Skeletal muscle cell (primary cell): ENCODE measurements at places on chromosomes 3 and 15.

DNA sequence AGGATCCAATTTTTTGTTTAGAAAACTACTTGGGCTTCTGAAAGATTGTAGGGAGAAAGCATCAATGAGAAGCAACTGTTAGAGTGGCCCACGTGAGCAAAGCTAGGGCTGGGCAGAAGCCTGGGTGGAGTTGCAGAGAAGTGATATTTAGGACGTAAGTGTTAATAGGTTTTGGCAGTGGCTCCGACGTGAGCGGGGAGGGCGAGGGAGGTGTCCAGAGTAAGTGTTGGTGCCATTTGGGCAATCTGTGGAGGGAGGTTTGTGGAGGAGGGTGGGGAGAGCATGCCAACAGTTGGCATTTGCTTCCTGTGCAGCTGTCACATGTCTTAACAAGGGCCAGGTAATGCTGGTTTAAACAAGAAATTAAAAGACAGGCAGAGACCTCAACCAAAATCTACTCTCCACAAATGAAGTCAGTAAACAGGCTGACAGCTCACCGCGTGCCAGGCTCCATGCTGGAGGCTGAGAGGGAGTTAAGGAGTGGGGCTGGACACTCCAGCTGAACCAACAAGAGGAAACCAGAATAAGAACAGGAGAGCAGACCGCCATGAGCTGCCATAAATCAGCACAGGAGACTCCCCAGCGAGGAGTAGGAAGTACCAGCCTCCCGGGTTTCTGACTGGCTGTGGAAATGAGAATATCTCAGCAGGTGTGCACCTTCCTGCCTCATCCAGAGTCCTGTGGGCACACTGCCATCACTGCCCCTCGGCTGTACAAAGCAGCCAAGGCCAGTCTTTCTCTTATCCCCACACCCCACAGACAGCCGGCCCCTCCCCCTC is 232.6 kb downstream of the ABHD5 start:
- no peak for DNase-seq

DNA sequence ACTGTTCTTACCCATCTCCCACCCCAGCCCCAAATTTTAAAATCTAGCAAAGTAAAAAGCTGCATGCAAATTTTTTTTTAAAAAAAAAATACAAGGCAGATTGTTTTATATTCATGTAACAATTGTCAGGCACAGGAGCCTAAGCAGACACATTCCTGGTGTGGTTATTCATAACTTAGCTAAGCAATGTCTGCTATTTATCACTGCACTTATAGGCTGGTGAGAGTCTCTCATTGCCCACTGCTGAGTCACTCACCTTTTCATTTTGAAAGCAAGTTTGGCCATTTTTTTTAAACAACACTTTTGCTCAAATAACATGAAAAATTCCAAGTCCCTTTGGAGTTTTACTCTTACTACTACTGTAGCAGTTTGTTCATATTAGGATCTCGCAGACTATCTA is 413.9 kb downstream of the RBMS3 start:
- peak; percentile 92 for DNase-seq

- no peak for DNase-seq
Observed at GRCh38 chr3:13700889-13701288, 152.0 kb downstream of the FBLN2 start.

GRCh38 chr15:52698514-52698913 is 19.3 kb upstream of the ATOSA start:
- DNase-seq = no peak

GRCh38 chr3:17848102-17848501 is 105.7 kb upstream of the TBC1D5 start:
- no peak for DNase-seq

- peak; percentile 64 for DNase-seq
Observed at GRCh38 chr15:64635499-64636495, 139.6 kb downstream of the RBPMS2 start.

DNA sequence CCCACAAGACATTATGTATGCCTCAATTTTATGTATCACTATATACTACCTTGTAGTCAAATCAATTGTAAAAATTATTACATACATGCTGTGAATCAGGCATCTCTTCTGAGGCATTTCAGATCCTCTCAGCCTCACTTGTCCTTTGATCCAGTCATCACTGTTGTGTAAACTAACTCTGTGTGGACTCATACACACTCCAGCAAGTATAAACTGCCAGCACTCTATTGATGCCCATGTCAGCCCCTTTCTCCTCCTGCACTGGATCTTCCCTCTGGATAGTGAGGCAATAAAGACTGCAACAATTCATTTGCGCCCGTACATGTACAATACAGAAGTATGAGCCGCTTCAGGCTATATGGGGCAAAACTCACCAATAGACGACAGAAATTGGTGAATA is 364.7 kb upstream of the TGFBR2 start:
- DNase-seq = no peak

GRCh38 chr15:53709821-53710220 is 49.6 kb downstream of the WDR72 start:
- DNase-seq = no peak

GRCh38 chr15:95972041-95972553 is 358.4 kb upstream of the NR2F2 start:
- DNase-seq = peak; percentile 87

DNA sequence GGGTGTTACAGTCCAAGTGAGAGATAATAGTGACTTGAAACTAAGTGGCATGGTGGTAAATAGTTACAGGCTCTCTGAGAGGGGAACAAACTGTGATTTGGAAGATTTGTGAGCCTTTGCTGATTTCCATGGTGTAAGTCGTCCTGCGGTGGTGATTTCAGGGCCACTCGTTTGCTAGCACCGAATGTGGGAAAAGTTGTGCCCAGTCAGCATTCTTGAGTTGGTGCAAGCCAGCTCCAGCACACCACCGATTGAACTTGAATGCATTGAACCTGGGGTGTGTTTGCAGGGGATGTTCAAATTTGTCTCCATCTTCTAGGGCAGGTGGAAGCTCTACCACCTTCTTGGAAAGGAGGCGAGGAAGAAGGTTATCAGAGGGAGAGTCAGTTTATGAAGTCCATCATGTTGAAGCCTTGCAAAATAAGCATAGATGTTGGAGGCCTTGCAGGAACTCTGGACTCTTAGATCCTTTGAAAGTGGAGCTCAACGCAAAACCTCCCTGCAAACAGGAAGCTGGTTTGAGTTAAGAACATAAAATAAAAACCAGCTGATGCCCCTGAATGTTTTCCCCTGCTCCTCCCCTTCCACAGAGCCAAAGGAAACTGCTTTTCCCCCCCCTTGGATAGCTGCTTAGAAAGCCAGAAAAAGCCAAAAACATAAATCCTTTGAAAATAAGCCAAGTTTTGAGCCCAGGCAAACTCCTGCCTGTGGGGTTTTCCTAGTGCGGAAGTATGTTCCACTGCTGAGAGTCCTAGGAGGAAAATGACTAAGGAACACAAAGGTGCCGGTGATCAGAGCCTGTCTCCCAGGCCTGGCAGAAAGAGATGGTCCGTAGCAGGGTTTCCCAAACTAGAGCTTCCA is 21.9 kb downstream of the MAPKBP1 start:
- DNase-seq = no peak

- no peak for DNase-seq
Observed at GRCh38 chr15:64774629-64775493, 528 bp downstream of the RBPMS2 start.

DNA sequence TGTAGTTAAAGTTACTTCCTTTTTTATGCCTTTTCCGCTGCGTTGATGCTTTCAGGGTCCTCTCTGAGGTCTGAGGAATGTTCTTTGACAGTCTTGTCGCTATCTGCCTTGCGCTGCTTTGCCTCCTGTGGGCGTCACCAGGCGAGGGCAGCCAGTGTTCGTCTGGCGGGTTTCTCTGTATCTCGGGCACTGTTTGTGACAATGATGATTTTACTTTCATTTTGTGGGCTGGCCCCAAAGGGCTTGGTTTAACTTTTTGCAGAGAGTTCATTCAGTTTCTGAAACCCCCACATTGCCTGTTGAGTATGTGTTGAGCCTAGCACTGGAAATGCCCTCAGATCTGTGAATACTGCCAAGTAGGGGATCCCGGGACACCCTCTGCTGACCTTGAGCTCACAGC is 24.6 kb upstream of the SACM1L start:
- DNase-seq = no peak

GRCh38 chr3:114241262-114241661 is 3.9 kb upstream of the ZNF80 start:
- DNase-seq = no peak

GRCh38 chr3:61848885-61849284 is 287.5 kb downstream of the PTPRG start:
- DNase-seq = peak; percentile 78
